T-helper 2 cell (primary cell): ENCODE measurements at places on chromosomes 7 and 10.

GRCh38 chr10:130707389-130707979 lies 571.3 kb downstream of the GLRX3 start:
- no peak for DNase-seq

DNA sequence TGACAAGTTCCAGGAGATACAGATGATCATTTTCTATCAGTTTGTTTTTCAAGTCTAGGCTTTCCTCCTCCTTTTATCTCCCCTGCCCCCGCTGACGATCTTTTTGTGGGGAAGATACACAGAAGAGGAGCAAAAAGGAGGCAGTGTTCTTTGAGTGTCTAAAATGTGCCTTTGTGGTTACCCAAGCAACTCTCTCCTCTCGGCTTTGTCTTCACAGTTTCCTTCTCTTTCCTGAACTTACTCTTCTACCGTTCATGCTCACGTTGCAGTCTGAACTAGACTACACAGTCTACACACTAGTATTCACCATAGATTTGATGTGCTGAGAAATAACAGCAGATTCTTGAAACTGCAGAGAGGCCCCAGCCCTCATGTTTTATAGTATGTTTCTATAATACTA lies 23.6 kb downstream of the CEP41 start:
- DNase-seq, result no peak

- no peak for DNase-seq
These were observed 106.9 kb upstream of the FAM3C start for GRCh38 chr7:121503039-121503438.

DNA sequence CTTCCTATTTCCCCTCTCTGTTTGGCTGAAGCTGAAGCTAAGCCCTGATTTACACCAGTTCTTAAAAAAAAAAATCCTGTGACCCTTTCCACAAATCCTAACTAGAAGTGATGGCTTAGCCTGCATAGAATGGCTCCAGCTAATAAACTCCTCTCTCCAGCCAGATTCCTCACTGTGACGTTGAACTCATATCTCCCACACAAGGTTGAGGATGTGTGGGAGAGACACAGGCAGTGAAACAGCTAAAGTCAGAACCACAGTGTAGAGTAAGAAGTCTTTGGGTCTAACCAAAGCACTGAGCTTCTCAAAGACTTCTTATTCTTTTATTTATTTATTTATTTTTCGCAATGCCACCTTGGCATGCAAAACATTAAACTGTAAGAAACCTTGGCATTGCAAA lies 268.3 kb downstream of the SNX13 start:
- DNase-seq, result no peak

DNA sequence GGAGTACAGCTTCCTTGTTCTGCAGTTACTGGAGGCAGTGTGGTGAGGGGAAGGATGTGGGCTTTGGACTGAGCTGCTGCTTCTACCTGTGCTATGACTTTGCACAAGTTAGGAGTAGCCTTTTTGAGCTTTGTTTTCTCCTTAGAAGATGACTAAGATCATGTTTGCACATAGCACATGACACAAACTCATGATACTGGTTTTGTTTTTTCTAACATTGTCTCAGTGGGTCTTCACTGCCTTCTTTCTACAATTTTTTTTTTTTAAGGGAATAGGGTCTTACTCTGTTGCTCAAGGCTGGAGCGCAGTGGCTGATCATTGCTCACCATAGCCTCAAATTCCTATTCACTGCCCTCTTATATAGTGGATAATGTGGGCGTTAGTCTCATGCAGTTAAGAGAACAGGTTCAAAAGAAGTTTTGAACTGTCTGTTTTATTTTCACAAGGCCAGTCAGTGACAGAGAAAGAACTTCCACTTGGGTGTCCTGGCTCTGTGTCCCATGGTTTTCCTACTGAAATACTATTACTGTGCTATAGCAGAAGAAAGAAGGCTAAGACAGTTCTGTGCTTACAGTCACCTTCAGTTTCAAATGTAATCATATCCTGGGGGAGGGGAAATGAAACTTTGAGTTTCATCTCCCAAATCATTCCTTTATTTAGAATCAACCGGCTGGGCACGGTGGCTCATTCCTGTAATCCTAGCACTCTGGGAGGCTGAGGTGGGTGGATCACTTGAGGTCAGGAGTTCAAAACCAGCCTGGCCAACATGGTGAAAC lies 72.0 kb downstream of the KAT6B start:
- no peak for DNase-seq

- DNase-seq, result no peak
These were observed 34.6 kb upstream of the SLIT1 start for GRCh38 chr10:97220355-97220754.

DNA sequence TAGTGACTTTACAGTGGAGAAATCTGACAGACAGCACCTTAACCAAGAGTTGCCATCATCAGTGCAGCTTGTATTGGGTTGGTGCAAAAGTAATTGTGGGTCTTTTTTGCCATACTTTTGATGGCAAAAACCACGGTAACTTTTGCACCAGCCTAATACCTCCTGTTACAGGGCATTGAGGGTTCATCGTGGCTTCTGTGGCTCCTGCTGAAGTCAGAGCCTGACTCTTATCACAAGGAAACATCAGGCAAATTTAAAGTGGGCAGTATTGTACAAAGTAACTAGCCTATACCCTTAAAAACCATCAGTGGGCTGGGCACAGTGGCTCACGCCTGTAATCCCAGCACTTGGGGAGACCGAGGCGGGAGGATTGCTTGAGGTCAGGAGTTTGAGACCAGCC lies 117.4 kb downstream of the HECW1 start:
- no peak for DNase-seq

DNA sequence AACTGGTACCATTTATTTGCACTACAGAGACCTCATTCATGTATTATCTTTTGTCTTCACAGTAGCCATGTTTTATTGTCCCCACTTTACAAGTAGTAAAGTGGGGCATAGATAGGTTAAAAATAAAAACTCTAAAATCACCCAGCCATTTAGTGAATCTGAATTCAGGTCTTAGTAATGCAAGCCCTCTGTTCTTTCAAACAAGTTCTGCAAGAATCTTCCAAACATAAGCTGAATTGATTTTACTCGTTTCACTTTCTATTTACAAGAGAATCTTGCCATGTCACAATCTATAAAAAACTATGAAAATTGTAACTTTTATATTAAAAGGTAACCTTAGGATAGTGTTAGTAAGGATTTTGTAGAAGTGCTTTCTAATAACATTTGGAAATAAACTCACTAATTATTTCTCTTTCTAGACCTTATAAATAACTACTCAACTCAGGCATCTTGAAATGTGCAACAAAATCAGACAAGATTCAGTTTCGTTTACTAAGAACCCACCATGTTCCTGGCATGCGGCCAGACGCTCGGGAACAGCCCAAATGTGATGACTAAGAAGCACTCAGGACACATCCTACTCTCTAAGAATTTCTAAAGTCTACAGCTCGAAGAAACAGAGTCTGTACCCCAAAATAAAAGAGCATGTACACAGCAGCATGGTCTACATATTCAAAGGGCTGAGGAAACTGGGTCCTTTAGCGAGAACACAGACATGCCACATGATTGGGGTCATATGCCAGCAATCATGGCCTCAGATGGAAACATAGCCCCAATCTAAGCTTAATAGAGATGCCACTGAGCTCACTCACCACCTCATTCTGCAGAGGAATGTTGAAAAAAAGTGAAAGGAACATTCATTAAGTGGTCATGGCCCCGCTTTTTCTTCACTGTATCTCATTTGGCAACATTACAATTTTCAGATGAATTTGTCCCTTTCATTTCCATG lies 167.6 kb downstream of the AMPH start:
- peak; percentile 78 for DNase-seq

DNA sequence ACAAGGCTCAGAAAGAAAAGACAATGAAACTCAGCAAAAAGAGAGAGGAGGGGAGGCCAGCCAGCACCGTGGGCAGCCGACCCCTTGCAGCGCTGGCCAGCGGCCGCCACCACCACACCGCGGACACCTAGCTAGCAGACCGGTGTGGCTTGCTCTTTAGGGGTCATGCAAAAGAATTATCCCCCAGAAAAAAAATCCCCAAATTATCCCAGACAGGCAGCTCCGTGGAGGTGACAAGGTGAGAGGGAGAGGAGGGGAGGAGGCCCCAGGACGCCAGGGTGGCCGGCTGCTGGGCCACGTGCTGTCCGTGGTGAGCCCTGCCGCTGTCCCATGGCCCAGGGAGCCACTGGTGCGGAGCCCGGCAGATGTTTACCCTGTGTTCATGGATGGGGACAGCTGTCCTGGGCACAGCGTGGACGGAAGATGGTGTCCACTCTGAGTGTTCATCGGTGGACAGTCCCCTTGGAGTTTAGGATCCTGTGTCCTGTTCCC lies 16.5 kb downstream of the YKT6 start:
- DNase-seq, result no peak

DNA sequence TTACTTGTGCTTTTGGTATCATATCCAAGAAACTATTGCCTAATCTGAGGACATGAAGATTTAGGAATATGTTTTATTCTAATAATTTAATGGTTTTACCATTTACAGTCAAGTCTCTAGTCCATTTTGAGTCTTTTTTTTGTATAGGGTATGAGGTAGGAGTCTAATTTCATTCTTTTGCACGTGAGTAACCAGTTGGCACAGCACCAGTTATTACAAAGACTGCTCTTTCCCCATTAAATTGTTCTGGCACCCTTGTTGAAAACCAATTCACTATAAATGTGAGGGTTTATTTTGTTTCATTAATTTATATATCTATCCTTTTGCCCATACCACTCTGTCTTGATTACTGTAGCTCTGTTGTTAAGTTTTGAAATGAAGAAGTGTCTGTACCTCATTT lies 381.6 kb downstream of the SUGCT start:
- DNase-seq, result no peak

DNA sequence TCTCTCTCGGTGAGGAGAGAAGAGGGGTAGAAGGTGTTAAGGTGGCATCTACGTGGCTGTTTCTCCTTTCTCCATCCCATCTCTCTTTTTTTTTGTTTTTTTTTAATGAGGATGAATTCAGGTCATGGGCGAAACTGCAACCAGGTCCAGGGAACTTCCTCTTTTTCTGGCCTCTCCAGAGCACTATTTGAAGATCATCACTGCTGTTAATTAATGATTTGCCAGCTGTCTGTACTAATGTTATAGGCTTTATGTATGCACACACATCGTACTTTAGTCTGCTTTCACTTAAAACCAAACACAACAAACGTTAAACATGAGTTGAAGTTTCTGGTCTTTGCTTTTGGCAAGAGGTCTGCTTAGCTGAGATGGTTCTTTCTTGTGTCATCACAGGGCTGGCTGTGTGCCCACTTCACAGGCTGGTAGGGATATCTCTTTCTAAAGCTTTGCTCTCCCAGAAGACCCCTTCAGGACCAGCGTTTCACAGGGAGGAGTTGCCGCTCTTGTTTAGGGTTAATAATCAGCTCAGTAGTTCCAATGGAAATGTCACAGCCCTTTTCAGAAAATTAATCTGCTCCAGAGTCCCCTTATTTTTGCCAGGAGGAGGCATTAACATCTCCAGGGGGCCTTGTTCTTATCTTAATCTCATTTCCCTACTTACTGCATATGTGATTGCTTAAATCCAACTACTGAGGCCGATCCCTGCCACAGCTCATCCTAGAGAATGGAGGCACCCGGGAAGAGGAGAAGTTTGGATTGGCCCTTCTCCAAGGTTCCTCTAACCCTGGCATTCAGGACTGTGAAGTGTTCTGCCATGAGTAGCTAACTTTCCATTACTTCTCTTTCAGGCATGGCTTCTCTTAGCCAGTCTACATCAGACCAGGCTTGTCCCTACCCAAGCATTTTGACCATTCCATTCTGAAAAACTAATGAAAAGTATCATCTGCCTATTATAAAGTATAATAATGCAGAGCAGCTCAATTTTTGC lies 273.9 kb upstream of the NFE2L3 start:
- no peak for DNase-seq

- no peak for DNase-seq
These were observed 93.5 kb downstream of the SND1 start for GRCh38 chr7:127745445-127745844.

GRCh38 chr7:29639886-29640595 lies 76.4 kb downstream of the PRR15 start:
- no peak for DNase-seq
